ENCODE measurements at places on chromosomes 6 and 20.
A peak's percentile ranks its signal among the peaks of the same experiment; 100 is the strongest.

GRCh38 chr6:52254731-52255378 lies 10.6 kb upstream of the IL17F start:
- no peak for DNase-seq

- no peak for DNase-seq
These were observed 125.2 kb downstream of the CEBPB start for GRCh38 chr20:50315586-50316551.

DNA sequence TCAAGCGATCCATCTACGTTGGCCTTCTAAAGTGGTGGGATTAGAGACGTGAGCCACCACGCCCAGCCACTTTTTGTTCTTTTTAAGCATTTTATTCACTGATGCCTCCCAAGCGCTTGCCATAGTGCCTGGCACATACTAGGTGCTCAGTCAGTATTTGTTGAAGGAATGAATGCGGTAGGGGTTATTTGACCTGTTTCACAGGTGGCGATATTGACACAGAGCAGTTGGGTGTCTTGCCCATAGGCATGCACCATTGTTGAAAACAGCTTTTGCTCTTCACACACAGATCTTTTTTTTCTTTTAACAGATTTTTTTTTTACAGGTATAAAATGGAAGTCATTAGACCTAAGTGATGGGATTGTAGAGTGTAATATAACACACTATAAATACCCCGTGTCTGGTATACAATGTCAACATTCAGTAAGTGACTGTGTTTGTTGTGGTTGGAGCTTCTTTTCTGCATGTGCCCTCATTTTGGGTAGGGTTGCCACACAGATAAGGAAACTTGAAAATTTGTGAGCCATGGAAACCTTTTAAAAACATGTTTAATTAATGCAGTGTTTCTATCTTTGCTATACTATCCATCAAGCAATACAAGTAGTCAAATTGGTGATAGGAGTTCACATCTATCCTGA lies 24.8 kb downstream of the RREB1 start:
- DNase-seq, result no peak

GRCh38 chr6:90187437-90188121 lies 109.1 kb downstream of the BACH2 start:
- DNase-seq, result no peak

DNA sequence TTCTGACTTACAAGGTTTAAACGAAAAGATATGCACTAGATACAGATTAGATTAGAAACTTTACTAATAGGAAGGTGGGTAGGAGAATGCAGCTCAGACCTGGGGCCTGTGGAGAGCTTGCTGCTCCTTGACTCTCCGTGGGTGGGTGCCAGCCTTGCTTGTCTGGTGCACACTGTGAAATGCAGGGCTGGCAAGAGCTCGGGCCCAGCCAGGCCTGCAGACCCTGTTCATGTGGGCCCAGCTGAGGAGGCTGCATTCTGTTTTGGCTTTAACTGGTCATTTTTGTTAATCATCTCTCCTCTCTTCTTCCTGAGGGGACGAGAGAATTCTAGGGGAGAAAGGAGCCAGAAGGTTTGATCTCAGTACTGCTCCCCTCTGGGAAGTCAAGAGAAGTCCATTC lies 325.4 kb downstream of the QKI start:
- DNase-seq, result peak; percentile 45

DNA sequence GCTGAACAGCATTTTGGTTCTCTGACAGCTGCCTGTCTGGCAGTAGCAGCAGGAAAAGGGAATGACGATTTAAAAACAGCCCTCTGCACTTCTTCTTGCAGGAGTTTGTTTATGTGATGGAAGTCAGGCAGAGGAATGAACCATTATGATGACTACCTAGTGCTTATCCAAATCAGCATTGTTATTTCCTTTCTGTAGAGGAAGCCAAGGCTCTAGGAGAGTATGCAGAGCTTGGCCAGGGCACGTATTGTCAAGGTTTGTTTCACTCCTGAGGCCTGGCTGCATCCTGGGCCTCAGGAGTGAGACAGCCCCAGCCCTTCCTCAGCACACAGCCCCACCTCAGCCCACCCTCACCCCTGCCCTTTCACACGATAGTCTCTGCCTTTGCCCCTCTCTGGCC lies 68.5 kb downstream of the FAM229B start:
- no peak for DNase-seq

DNA sequence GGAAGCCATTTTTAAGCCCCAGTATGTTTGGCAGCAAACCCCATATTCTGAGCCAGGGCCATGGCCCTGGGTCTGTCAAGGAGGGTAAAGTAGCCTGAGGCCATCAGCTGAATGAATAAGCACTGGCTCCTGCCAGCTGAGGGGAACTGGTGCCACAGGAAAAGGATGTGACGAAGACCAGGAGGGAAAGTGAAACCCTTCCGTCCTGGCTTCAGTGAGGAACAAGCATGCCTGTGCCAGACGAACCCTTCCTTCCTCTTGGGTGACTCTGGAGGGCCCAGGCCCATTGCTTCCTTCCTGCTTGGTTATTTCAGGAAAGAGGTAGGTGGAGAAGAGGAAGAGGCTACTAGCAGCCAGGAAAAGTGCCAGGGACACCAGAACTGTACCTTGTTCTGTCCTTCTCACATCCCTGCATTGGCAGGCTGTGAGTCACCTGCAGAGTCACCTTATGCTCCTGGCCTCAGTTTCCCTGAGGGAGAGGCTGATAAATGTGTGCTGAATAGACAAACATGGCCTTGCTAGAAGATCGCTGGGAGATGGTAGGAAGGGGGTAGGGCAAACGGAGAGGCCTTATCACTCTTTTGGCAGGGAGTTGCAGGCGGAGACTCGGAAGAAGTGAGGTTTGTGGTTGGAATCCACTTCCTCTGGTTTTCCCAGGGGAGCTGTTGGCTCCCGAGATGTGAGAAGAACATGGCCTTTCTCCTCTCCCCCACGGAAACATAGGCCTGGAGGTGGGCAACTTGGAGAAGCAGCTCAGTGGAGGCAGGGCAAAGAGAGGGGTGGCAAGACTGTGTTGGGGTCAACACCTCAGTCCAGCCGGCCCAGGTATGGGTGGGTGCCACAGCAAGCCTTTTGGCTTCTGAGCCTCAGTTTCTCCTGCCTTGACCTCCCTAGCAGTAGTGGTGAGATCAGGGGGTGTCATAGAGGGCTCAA lies 37.4 kb downstream of the COX4I2 start:
- peak; percentile 89 for DNase-seq

- no peak for DNase-seq
These were observed 271.3 kb downstream of the KIF16B start for GRCh38 chr20:16301986-16302385.

DNA sequence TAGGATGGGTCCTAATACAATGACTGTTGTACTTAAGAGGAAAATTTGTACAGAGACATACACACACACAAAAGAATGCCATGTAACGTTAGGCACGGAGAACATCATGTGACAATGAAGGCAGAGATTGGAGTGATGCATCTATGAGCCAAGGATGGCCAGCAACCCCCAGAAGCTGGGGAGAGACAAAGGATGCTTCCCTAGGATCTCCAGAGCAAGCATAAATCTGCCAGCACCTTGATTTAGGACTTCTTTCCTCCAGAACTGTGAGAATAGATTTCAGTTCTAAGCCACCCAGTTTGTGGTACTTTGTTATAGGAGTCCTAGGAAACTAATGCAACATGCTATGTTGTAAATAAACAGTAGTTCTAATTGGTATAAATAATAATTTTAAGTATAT lies 25.0 kb downstream of the EYA4 start:
- no peak for DNase-seq
